ENCODE measurements at places on chromosomes 5 and 9.

GRCh38 chr5:203246-203930 is 12.1 kb downstream of the LRRC14B start:
- no peak for DNase-seq

DNA sequence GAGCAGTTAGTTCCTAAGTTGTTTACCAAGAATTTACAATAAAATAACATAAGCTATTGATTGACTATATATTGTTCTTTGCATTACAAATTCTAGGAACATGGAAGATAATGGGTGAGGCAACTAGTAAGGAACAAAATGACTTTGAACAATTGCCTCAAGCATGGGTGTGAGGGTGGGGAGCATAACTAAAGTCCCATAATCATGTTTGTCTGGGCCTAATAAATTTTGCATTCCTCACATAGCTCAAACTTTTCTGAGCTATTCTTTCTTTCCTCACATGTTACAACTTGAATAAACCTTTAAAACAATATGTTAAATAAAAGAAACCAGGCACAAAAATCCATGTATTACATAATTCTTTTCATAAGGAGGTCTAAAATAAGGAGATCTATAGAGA is 1066.1 kb downstream of the NR2F1-AS1 start:
- DNase-seq: no peak

DNA sequence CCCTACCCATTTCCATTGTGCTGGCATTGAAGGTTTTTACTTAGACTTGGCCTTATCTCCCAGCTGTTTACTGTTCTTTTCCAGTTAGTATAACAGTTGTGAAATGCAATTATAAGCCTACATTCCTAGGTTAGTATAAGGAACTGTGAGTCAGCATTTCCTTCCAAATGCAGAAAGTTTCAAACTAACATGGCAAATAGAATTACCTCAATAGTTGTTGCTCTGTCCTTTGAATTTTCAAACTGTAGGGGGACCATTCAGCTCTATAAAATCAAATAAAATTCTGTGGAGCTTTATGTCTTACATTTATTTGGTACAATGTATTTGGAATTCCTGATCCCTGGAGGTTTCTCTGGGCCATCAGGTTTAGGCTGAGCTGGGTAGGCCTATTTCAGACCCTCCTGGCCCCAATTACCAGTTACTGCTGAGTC is 47.2 kb downstream of the ARHGEF28 start:
- peak; percentile 67 for DNase-seq

DNA sequence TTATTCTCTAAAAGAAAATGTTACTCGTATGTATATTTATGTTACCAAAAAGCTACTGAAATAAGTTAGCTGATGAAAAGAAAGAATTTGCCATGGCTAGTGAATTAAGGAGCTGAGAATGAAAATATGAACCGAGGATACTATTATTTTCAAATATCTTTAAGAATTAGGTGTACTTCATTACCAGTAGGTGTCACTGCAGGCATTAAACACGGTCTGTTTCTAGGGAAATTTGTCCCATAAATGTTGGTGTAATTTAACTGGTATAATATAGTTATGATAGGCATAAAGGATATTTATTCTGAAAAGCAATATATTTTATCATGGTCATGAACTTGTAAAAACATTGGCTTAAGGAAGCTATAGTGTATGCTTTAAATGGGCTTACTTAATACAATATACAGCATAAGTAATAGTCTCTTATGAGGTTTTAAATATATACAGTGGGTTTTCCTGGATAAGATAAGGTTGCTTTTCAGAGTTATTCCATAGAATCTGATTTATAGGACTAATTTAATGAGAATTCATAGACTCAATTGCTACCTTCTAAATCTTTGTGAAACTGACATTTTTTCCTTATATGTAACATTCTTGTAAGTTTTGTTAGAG is 72.4 kb upstream of the MPDZ start:
- DNase-seq: peak; percentile 8

DNA sequence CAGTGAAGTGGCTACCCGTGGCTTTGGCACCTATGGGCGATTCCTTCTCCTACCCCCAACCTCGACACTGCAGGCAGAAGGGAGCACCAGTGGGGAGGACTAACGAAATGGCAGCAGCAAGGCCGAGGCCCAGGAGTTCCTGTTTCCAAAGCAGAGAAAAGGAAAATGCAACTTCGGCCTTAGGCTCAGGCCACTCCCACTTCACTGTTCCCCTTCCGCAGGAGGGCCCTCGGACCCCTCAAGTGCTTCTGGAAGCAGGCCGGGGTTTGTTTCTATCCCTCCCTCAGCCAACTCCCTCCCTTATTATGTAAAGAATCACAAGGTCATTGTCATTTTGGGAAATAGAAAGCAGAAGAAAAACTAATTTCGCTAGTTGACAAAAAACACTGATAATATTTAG is 36.4 kb upstream of the NKX2-5 start:
- DNase-seq: no peak

- peak; percentile 66 for DNase-seq
These were observed 638 bp downstream of the MARCHF3 start for GRCh38 chr5:127029581-127030258.

- DNase-seq: no peak
These were observed 548.4 kb upstream of the ZNF608 start for GRCh38 chr5:125294844-125295243.

- peak; percentile 36 for DNase-seq
These were observed 657 bp upstream of the PCDH12 start for GRCh38 chr5:141958546-141959172.

DNA sequence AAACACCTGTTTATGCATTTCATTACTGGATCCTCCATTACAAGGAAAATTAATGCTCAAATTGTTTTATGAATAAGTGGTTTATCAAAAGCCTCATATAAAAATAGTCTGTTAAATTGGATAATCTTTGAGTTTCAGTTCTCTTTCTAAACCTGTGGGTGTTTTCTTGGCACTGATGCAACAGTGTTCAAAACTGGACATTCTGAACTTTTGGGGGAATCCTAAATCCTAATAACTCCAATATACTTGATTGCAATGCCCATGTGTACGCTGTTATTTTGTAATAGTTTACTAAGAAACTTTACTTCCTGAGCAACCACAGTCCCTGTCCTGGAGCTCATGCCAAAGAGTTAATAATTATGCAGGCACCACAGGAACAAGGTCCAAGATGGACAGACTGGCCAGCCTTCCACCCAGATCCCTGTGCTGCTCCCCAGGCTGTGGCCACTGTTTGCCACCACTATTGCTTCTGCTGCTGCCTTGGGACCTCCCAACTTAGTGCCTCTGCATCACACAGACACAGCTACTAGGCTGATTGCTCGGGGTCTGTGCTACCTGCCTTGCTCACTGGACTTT is 14.0 kb downstream of the IRGM start:
- DNase-seq: no peak

DNA sequence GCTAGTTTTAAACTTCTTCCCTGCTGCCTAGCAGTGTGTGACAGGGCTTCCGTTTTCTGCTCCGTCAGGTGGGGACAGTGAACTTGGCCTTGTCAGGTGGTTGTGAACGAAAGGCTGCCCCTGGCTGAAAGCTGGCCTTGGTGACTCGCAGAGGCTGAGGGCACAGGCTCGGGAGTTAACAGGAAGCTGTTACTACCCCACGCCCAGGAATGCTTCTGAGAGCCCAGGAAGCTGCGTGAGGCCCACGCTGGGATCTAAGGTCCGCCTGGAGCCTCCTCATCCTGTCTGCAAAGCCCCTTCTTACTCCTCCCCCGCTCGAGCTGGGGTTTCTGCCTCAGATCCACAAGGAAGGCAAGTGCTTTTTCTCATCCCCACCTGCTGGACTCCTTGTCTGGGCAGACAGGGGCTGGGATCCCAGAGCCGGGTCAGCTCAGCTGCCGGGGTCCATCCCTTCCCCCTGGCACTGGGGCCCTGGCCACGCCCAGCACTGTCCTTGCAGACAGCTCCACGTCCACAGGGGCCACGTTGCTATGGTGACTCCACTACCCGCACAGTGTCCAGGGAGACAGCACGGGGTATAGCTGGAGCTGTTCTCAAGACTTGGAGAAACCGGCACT is 124.7 kb upstream of the TBC1D2 start:
- peak; percentile 78 for DNase-seq

DNA sequence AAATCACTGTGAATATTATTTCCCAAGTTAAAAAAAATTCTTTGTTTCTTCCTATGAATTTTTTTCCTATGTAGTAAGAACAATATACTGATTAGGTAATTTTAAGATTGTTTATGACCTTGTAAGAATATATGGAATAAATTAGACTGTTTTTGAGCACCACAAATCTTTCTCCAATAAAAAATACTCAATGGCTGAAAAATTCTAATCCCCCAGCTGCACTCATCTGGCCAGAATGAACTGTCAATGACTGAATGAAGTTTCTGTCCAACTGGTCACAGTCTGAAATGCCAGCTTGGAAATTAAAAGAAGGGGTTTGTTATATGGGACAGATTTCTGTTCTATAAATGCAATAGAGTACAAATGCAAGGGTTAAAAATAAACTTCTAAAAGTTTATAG is 569.5 kb upstream of the SEMA6A start:
- DNase-seq: no peak

- DNase-seq: no peak
These were observed 1.5 kb downstream of the NKD2 start for GRCh38 chr5:1010181-1010510.

GRCh38 chr9:98953581-98954243 is 10.0 kb downstream of the COL15A1 start:
- DNase-seq: no peak

DNA sequence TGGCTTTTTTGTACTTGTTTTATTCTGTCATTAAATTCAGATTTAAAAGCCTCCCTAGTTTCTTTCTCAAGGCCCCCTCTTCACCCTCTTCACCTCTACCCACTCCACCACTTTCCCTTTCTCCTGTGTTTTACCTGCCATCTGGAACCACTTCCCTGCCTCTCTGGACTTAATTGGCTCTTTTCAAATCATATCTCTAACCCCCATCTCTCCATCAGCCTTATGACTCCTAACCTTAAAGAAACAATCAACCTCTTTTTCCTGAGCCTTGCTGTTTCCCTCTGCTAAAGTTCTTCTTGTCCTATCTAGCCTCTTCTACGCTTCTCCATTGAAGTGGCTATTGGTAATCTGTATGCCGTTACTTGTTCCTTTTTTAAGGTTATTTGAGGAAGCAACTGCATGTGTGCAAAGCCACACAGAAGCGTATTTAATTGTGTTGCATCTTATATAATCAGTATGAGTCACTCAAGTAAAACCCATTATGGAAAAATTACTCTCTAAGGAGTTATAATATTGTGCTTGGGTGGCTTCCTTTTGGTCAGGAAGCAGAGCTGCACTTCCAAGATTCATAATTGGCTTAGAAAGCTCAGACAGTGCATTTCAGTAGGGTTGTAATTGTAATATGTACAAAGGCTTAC is 653.6 kb upstream of the ITGA1 start:
- no peak for DNase-seq

- DNase-seq: no peak
These were observed 3.5 kb upstream of the PHYHD1 start for GRCh38 chr9:128917151-128917849.

GRCh38 chr5:84215521-84215920 is 169.2 kb downstream of the EDIL3 start:
- no peak for DNase-seq

DNA sequence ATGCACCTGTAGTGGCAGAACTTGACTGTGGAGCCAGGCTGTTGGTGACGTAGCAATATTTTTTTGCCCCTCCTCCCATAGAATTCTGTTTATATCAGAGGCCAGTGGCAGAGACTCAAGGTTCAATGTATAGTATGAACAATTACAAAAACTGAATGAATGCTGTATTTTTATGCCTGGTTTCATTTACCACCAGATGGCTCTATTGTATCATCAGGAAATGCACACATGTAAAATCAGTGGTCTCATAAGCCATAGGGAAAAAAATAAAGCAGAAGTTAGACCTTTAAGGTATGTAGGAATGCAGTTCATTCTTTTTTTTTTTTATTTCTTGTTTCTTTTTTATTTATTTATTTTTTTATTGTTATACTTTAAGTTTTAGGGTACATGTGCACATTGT is 43.6 kb downstream of the CCDC192 start:
- peak; percentile 16 for DNase-seq

GRCh38 chr5:134086943-134087305 is 27.6 kb upstream of the TCF7 start:
- DNase-seq: no peak

DNA sequence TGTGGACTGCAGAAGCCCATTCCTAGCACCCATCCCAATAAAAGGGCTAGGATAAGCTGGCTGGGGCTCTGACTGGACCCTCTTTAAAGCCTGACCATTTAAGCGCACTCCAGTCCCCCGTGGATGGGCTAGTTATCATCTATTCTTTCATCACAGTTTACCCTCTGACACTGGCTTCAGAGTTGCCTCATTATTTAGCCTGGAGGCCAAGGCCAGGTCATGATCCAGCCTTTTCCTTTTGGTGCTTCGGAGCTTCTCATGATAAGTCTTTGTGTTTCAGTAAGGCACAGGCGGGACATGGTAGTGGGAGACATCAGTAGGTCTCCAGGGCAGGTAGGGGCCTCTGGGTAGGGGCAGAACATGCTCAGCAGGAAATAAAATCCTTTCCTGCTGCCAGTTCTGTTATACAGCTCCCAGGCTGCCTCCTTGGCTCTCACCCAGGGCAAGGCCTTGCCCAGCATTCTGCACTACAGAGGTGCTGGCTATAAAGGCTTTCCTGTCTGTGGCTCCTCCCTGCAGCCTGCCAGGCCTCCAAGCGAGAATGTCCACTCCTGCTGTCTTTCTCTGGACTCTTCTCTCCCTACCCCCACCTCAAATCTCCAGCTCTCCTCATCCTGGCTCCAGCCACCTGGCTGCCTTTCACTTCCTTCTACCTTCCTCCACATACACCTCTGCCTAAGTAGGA is 128.8 kb downstream of the FSTL4 start:
- no peak for DNase-seq

- no peak for DNase-seq
These were observed 133.1 kb upstream of the CDH12 start for GRCh38 chr5:22986281-22986680.

DNA sequence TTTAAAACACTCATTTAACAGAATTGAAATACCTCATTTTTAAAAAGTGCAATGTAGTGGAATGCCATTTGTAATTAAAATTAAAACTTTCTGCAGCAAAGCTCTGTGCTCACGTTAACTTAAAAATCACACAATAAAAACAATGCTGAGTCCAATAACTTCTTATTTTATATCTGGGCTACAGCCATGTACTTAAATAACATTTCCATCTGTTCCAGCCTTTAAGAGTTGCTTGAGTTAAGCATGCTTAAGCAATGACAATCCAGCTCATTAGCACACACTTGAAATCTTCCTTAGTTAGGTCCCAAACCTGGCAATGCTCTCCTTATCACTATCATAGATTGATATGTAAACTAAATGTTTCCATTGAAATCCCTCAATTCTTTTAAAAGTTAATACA is 132.3 kb upstream of the CDH12 start:
- DNase-seq: no peak

- DNase-seq: peak; percentile 77
These were observed 5.0 kb upstream of the SLC34A1 start for GRCh38 chr5:177378884-177379883.

- no peak for DNase-seq
These were observed 813 bp downstream of the ERMP1 start for GRCh38 chr9:5832071-5832537.

DNA sequence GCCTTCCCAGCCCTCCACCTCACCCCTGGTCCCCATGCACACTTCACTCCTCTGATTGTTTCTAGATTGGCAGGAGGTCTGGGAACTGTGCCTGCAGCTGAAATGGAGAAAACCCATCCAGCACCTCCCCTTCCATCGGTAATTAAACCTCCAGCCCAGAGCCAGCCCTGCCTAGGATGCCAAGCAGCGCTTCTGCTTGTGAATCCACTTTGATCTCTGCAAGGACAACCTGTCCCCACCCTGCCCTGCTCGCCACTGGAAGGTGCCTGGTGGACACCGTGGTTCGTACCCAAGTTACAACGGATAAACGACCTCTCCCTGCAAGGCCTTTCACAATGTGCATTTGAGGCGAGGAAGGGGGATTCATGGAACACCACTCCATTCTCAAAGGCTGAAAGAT is 50.6 kb downstream of the IRX2 start:
- DNase-seq: no peak
